ENCODE measurements at places on chromosomes 1 and 21. TPM values are rescaled to one million over a fixed set of nuclear protein-coding genes. Genes with fewer than 3 reads are reported as not detected.

- no peak for DNase-seq
These were observed 7.1 kb downstream of the HUNK start for GRCh38 chr21:31879911-31880310.

DNA sequence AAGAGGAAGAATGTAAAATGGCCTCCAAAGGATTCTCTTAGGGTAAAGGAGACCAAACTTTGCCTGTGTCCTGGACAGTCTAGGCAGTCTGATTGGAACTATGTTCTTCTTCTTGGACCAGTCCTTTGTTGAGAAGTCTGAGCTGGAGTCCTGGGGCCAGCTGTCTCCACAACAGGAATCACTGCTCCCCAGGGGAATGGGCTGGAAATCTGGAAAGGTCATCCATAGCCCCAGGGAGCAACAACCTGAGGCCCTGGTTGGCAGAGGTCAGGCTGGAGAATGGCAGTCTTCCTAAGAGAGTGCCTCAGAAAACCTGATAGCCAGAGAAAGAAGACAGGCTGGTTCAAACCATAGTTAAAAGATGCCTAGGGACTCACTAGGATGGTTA is 68.7 kb downstream of the PLXNA2 start:
- no peak for DNase-seq

DNA sequence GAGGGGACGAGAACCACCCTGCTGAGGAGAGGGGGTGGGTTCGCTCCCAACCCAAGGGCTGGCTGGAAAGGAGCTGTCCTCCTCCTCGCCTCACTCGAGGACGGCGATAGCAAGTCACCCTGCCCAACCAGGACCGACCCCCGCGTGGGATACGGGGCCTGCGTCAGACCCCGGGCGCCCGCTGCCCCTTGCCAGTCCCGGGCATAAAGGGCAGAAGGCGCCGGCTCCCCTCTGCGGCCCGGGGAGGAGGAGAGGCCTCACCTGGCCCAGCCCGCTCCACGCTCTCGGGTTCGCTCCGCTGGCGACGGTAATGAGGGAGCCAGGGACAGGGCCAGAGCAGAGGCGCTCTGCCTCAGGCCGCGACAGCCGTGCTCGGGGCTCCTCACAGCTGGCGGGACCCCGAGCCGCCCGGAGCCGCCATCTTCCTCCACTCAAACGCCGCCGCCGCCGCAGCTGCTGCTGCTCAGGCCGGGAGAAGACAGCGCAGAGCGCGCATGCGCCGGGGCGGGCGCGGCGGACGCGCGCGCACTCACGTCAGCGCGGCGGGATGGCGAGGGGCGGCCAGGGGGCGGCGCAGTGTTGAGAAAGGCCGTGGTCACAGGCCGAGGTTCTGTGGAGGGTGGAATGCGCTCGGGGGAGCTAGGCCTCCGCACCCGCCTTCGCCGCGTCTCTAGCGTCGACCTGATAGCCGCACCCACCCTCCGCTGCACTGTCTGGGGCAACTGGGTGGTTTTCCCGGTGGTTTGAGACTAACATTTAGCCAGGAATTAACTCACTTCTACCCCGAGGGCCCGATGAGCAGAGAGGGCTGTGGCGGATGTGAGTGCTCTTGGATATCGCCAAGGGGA is at the start of gene FBXO42:
Gene FBXO42, minus strand, starts transcription at position 487 of the 848 bp plus-strand sequence. CDS start 37,062 bp downstream, outside the sequence.
- no peak for DNase-seq

DNA sequence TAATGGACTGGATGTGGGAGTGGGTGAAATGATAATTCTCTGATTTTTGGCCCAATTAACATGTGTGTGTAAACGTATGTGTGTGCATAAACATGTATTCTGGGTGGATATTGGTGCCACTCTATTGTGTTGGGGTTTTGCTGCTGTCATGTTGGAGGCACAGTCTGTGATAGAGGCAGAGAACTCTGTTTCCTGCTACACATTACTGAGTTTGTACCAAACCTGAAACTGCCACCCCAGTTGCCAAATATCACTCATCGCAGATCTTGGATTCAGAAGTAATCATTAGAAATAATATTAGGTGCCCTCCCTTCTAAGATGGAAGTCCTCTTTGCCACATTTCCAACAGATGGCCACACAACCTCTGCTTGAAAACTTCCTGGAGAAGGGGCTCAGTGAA is 13.8 kb downstream of the FASLG start:
- no peak for DNase-seq

The TNFRSF4 gene
- total RNA-seq = 0.62 TPM

All from Panc1 (cell line).